Suppressor macrophage treated with lipopolysaccharide for 1 hour (primary cell): ENCODE measurements at places on chromosomes 16 and 17.

GRCh38 chr17:70521821-70522256 lies 352.5 kb downstream of the KCNJ2 start:
- DNase-seq: no peak

- DNase-seq: no peak
These were observed 40.1 kb downstream of the ENGASE start for GRCh38 chr17:79114458-79115301.

DNA sequence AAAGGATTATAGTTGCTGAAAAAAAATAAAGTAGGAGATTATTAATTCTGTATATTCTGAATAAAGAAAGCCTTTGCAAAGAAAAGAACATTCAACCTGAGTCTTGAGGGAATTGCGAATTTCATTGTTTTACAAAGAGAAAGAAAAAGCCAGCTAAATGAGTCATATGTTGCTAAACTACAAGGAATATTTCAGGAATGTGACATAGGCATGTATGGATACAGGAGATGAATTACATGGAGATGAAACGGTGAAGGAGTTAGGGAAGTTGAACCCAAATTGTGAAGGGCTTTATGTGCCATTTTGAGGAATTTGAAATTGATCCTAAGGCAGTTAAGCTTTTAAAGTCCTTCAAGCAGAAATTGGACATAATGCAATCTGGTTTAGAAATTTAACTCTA lies 177.3 kb upstream of the RBL2 start:
- DNase-seq: no peak

DNA sequence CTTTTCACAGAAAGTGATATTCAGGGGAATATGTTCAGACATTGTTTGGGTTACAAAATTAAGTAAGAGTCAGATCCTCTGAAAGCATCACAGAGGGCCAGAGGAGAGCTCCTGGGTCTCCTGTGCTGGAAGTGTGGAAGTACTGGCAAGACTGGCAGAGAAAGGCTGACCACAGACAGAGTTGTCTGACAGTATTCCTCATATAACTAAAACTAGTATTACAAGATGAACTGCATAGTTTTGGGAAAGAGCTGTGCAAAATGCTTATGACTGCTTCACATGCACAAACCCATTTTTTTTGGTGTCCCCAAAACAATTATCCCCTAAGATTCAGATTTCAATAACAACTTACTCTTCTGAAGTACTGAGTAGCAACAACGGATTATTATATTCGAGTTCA lies 35.2 kb downstream of the N4BP1 start:
- no peak for DNase-seq

- DNase-seq: peak; percentile 62
These were observed 375 bp upstream of the SPN start for GRCh38 chr16:29662729-29663015.

DNA sequence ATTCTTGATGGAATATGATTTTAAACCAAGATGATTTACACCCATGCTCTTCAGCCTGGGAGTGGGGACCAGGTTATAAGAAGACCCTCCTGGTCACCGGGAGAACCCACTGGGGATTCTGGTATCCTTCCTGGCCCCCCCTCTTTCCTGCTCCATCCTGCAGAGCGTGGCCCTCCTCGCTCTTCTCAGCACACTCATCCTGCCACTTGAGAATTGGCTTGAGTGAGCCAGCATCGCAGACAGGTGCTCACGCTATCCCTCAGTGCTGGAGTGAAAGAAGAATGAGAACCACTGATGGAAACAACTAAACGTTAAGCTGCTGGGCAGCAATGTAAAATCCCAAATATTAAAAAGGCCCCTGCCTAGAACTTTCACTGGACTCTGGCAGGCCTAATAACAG lies 98.0 kb downstream of the CYTH1 start:
- no peak for DNase-seq
